ENCODE measurements at places on chromosomes 3 and 15. TPM values are rescaled to one million over a fixed set of nuclear protein-coding genes. Genes with fewer than 3 reads are reported as not detected.

The RPN1 gene
- 123 TPM for total RNA-seq

The MINAR1 gene
- total RNA-seq = 1.3 TPM

The RYR3 gene
- total RNA-seq = 0.33 TPM

- no peak for DNase-seq
These were observed 11.4 kb upstream of the SH3GL3 start for GRCh38 chr15:83435782-83436181.

DNA sequence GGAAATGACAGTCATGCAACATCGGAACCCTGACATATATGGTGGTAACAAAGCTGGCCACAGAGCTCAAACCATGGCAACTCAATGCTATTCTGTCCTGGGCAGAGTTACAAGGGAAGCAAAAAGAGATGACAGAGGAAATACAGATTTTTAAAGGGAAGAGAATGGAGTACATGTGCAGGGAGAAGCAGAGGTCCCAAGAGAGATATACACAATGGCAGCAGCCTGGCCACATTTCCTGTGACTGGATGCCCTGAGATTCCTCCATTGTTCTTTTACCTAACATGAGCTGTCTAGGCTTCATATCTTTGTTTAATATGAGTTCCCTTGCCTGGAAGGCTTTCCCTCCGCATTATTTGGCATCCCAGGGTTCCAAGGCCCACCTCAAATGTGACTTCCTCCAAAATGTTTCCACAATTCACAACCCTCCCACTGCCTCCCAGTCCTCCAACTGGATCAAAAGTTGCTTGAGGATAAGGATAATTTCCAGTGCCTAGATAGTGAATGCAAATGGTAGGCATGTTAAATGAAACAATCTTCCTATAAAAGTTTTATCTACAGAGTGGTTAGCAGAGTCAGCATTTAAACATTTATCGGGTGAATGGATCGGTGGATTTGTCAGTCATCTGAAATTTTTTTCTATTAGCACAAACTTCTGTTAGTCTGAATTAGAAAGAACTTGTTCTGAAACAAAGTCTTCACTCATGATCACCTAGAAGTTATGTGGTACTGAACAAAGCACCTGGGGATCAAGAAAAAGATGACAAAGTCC lies 86.2 kb downstream of the DHX30 start:
- no peak for DNase-seq

- DNase-seq = no peak
These were observed 118.1 kb upstream of the SLC6A11 start for GRCh38 chr3:10697918-10698317.

GRCh38 chr15:99452728-99453636 lies 112.8 kb upstream of the MEF2A start:
- DNase-seq = no peak
